Uterus (tissue), 4 donors: ENCODE measurements at places on chromosomes 3 and 15. TPM values are rescaled to one million over a fixed set of nuclear protein-coding genes. Genes with fewer than 3 reads are reported as not detected.

DNA sequence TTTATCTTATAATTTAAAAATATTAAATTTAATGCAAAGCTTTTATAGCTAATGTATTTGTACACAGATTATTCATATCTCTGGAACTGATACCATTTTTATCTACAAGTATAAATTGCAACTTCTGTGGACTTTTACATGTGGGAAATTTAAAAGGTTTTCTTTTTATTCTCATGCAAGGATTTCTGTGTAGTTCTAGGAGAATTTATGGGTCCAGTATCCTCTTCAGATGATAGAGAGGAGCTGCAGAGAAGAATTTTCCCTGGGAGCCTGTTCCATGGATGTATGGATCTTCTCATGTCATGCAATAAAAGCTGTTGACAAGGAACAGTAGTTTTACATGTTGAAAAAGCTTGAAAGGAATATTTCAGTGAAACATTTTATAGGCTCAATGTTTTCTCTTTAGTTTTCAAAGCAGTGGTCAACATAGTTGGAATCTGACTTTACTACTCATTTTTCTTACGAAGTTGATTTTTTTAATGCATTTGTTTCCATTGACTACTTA lies 119.7 kb downstream of the MCTP2 start:
- DNase-seq: no peak

- DNase-seq: no peak
These were observed 31.4 kb upstream of the TIPARP start for GRCh38 chr3:156642750-156643728.

DNA sequence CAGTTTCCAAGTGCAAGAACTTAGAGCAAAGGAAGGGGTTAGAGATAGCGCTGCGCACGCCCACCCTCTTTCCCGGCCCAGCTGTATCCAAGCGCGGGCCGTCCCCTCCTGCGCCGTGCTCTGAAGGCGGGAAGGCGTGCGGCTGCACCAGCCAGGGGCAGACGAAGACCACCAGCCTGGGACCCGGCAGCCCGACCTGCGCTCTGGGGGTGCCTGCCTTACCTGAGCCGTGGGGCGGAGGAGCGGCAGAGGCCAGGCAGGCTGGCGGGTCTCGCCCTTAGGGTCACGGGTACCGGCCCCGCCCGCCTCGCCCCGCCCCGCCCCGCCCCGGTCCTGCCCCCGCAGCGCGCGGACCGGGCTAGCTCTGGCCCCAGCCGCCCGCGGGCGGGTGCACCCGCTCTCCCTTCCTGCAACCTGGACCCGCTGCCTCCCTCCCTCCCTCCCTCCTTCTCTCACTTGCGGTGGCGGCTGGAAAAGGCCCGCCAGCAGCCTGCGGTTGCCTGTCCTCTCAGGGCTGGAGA lies at the start of gene WDR72:
Gene WDR72 (minus strand): TSS at position 253 of the 521 bp plus-strand sequence. CDS start 26,514 bp downstream, outside the sequence.
- no peak for DNase-seq

- peak; percentile 83 for DNase-seq
These were observed 44.6 kb downstream of the SH3BP5 start for GRCh38 chr3:15287565-15288330.

DNA sequence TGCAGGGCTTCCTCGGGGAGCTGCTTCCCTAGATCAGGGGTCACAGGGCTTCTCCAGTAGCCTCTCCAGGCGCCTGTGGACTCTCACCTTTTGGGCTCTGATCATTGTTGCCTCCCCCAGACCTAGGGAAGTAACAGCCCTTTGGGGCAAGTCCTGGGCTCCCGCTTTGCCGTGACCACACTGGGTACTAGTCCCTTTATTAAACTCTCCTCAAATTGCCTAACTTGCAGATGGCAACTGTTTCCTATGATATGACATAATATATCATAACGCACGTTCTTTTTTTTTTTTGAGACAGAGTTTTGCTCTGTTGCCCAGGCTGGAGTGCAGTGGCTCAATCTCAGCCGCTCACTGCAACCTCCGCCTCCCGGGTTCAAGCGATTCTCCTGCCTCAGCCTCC lies 17.9 kb upstream of the NRROS start:
- DNase-seq: no peak

DNA sequence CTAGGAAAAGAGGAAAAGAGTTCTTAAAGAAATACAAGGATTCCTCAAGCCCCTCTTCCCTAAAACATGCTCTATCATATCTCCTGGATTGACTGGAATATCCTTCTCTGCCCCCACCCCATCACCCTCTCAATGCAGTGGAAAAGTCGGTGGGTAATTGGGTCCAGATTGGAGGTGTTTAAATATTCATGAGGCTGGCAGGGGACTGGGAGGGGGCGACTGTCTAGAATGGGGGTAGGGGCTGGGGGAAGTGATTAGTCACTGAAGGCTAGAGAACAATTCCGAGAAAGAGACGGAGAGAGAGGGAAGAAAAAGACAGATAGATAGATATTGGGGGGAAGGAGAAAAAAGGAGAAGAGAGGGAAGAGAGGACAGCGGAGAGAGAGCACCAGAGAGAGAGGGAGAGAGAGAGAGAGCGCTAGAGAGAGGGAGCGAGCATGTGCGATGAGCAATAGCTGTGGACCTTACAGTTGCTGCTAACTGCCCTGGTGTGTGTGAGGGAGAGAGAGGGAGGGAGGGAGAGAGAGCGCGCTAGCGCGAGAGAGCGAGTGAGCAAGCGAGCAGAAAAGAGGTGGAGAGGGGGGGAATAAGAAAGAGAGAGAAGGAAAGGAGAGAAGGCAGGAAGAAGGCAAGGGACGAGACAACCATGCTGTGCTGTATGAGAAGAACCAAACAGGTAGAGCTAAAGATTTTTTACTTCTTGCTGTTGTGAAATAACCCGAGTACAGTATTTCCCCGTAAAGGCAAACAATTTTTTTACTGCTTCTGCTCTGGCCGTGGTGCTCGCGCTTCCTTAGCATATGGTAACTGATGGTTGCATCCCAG lies at the start of gene GAP43:
Gene GAP43 (plus strand): TSS at position 467 of the 825 bp plus-strand sequence. CDS start 180 bp downstream, at position 647.
- peak; percentile 22 for DNase-seq

DNA sequence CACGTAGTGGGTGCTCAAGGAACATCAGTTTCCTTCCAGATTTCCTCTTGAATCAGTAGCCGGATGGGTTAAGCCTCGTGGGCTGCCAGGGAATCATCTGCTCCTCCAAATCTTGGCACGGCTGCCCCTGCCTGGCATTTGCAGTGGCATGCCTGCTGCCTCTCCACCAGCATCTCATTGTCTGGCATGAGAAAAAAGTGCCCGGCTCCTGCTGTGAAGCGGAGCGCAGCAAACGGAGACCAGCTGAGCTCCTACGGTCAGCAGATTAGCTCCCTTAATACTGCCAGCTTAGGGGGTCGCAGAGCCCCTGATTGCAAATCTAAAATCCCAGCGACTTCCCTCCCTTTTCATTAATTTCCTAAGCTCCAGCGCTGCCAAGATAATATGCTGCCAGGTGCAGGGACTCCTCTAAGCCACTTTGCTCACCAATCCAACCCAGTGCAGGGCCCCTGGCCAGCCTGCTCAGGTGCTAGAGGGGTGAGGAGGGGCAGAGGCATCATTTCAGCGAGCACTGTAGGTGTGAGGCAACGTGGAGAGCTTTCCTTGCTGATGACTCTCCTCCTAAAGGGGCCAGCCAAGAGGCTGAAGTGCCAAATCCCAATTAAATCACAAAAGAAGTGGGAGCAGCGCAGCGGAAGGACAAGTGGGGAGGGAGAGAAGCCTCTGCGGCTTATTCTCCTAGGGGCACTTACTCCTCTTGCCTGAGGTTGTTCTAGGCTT lies 49.6 kb upstream of the ST8SIA2 start:
- DNase-seq: no peak

- no peak for DNase-seq
These were observed 274.4 kb downstream of the PLCL2 start for GRCh38 chr3:17158941-17159682.

- no peak for DNase-seq
These were observed 29.0 kb downstream of the CPOX start for GRCh38 chr3:98564282-98565005.

- no peak for DNase-seq
These were observed 41.0 kb downstream of the RAB11A start for GRCh38 chr15:65910341-65910740.

- no peak for DNase-seq
These were observed 104.8 kb downstream of the MYO5A start for GRCh38 chr15:52423852-52424251.

DNA sequence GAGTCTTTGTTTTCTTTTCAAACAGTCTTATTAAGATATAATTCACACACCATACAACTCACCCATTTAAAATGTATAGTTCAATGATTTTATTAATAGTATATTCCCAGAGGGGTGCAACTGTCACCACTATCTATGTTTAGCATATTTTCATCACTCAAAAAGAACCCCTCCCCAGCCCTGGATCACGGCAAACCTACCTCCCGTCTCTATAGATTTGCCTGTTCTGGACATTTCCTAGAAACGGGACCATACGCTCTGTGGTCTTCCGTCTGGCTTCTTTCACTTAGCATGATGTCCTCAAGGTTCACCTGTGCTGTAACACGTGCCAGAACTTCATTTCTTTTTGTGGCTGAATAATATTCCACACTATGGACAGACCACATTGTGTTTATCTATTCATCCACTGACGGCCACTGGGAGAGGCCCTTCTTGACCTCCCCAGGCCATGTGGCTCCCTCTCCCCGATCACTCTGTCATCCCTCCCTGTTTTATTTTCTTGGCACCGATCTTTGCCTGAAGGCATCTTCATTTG lies 56.4 kb downstream of the IQSEC1 start:
- no peak for DNase-seq

- DNase-seq: peak; percentile 35
These were observed 1.1 kb downstream of the NCKIPSD start for GRCh38 chr3:48684480-48685143.

- DNase-seq: no peak
These were observed 7.5 kb upstream of the TATDN2 start for GRCh38 chr3:10240799-10241198.

DNA sequence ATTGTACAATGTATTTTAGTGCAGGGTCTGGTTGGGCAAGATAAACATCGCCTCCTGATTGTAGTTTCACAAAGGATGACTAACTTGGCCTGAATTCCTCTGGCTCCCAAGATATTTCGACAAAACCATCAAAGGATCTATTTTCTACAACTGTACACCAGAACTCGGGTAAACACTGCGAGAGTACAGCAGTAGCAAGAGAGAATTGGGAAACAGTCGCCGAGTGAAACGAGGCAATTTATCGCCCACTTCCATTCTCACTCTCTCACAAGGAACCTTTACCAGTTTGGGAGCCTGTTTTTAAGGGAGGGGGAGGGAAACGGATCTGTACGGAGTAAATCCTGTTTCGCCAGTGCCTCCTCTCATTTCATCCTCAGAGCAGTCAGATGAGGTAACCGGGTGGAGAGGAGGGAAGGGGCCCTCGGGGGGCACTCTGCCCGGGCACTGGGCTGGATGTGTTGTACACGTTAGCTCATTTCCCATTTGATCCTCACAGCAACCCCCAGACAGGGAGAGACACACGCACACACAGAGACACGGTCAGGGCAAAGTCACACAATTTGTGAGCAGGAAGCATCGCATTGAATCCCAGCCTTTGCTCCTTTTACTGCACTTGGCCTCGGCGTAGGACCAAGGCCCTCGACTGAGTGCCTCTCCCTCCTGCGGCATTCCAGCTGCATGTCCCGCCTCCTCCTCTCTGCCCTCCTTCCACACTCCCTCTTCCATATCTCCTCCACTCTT lies 120.1 kb downstream of the LIPC start:
- DNase-seq: no peak

- no peak for DNase-seq
These were observed 103.1 kb downstream of the LINGO1 start for GRCh38 chr15:77529394-77530159.

- no peak for DNase-seq
These were observed 12.1 kb upstream of the UTS2B start for GRCh38 chr3:191342411-191342810.

GRCh38 chr3:138186221-138186620 lies 880 bp upstream of the ARMC8 start:
- no peak for DNase-seq

DNA sequence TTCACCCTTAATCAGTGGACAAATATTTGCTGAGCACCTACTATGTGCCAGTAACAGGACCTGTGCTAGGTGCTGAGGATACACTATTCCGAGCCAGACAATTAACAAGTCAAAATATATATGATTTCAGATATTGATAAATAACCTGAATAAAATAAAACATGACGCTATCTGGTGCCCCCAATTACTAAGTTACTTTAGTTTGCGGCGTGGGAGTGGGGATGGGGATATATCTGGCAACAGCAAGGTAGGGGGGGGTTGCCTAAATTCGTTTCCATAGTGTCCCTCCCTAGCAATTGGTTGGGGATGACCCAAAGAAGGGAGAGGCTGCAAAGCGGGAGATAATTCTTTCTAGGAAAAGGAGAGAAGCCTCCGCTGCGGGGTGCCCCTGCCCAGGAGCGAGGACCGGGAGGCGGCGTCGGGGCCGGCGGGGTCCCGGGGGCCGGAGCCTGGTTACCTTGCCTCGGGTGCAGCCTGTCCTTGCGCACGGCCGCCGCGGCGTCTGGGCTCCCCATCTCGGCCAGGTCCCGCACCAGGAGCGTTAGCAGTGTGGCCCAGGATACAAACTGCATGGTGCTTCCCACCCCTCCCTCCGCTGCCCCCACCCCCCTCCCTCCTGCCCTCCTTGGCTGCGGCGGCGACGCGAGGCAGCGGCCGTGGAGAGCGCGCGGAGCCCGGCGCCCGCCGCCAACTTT lies 567 bp downstream of the ADAMTS9 start:
- DNase-seq: no peak

- DNase-seq: no peak
These were observed 30.9 kb downstream of the LRRC49 start for GRCh38 chr15:70923311-70924080.

GRCh38 chr3:58398669-58399333 lies 34.8 kb downstream of the PDHB start:
- no peak for DNase-seq

DNA sequence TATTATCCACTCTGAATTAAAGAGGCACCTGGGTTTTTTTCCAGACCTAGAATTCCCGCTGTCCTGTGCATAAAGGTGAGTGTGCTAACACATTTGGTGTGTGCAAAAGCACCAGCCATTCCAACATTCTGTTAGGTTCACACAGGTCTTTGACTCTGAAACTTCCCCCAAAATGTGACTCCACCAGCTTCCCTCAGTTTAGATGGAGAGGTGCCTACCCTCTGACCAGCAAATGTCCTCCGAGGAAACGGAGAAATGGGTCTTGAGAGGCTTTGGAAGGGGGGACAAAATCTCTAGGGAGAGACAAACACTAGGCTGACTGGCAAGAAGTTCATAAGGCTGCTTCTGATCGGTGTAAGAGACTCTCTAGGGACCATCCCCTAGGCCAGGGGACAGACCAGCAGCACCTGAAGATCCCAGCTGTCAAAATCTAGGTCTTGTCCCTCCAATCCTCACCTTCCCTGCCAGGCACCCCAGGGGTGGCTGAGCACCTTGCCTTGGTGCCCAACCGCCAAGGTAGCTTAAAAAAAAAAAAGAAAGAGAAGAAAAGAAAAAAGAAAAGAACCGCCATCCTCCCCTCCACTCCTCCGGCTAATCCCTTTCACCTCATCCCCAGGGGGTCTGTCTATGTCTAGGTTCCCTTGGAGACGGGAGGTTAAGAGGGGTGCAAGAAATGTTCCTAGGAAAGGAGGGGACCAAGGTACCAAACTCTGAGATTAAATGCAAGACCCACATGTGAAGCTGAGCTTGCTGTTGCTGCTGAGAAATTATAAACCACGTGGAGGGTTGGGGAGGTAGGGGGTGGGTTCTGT lies 2.0 kb upstream of the MECOM start:
- no peak for DNase-seq

STAC gene
- 3.3 TPM for total RNA-seq

AQP9 gene
- total RNA-seq: 0.69 TPM

CLSTN2 gene
- 24.1 TPM for total RNA-seq

SEMA3B gene
- total RNA-seq: 24.1 TPM

MOBP gene
- total RNA-seq: not detected

ABTB1 gene
- 20.1 TPM for total RNA-seq
